ENCODE measurements at places on chromosomes 12 and 14.

- no peak for DNase-seq
These were observed 624 bp downstream of the M6PR start for GRCh38 chr12:8948701-8949341.

GRCh38 chr12:39619660-39620433, at the start of gene ABCD2:
Gene ABCD2 (minus strand): TSS chr12:39619803. CDS start chr12:39619615, 188 bp downstream.
- peak; percentile 43 for DNase-seq

GRCh38 chr14:99508896-99509629, 27.9 kb downstream of the CCNK start:
- DNase-seq, result no peak

GRCh38 chr12:5371631-5372030, 60.3 kb upstream of the NTF3 start:
- DNase-seq, result no peak

DNA sequence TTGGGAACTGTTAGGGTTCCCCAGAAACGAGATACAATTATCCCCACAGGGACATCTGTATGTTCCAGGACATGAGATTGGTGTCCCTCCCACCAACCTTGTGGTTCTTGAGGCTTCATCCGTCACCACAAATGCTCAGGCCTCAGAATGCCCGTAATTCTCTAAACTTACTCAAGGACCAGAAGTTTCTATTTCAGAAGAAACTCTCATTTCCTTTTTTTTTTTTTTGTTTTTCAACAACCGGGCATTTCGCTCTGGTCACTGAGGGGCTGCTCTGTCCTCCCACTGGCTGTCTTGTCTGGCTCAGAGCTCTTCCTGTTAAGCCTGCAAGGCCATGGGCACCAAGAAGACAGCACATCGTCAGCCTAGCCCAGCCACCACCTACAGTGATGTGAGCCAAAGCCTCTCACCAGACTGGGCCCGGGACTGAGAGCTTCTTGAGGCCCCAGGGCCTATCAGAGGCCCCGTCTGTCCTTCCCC, 36.2 kb downstream of the VDR start:
- no peak for DNase-seq

DNA sequence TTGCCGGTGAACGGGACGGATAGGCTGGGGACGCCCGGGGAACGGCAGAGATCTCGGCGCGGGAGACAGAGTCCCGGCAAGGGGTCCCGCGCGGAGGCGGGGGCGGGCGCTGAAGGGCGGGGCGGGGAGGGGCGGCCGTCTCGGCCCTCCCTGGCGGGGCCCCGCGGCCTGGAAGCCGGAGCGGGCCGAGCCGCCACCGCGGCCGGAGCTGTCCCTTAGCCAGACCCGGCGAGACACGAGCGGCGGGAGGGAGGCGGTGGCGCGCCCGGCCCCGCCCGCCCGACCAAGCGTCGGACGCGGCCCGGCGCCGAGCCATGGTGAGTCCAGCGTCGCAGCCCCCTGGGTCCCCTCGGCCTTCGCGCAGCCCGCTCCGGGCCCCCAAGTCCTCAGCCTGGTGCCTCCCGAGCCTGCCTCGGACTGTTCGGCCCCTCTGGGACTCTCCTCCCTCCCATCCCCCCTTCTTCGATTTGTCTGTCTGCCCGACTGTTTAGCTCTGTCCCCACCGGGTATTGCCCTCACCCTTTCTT, at the start of gene ARHGEF40:
TSS of gene ARHGEF40 (plus strand) at position 222 of the 527 bp plus-strand sequence. CDS start at position 315, 93 bp downstream.
- DNase-seq, result no peak

DNA sequence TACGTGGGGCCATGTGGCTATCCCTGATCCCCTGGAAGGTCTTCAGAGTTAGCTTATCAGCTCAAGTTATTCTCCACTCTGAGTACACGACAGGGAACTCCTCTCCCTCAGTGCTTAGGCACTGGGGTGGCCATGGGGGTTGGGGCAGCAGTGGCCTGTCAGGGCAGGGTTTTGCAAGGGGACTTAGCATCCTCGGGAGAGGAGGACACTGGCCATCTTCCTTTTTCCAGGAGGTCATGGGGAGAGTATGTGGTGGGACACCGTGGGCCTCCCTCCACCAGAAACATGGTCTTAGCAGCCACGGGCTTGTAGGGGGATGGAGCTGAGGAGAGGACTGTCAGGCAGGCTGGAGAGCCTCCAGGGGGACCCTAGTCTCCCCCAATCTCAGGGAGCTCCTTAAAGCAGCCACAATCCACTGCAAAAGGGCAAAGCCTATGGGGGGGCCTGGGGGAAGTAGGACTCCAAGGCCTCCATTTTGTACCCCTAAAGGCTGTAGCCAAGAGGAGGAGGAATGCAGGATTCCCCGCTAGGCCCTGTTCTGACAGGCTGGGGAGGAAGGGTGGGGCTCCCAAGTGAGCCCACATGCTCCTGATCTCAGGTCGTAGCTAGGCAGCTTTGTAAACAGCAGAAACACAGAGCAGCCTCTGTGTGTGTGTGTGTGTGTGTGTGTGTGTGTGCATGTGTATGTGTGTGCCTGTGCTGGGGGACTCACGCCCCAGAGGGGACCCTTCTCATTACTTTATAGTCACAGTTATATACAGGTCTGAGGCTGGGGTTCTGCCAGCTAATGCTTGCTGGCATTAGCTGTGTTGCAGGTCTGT, 36.6 kb downstream of the KRT80 start:
- DNase-seq, result no peak

DNA sequence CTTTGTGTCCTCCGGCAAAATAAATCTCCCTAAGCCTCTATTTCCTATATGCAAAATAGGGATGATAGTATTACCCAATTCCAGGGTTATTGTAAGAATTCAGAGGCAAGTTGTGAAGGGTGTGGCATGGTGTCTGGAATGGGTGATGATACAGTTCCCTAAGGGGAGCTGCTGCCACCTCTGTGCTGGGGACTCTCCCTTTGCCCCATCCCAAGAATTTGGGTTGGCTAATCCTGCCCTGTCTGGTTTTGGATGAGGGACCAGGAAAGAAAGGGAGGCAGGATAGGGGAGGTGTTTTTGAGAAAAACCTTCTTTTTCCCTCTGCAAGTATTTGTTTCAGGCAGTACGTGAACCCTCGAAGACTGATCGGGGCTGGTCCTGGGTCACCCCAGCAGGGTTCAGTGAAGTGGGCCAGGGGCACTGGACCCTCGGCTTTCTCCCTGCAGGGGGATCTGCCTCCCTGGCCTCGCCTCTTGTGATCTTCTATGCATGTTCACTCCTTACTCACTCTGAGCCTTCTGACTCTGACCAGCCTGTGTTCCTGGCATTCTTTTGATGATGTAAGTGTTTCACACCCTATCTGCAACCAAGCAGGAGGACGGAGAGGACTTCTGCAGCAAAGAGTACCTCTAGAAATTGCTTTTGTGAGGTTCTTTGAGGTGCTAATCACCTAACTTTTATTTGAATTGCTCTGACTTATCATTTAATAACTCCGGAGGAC, 60.8 kb downstream of the RASSF3 start:
- DNase-seq, result no peak

DNA sequence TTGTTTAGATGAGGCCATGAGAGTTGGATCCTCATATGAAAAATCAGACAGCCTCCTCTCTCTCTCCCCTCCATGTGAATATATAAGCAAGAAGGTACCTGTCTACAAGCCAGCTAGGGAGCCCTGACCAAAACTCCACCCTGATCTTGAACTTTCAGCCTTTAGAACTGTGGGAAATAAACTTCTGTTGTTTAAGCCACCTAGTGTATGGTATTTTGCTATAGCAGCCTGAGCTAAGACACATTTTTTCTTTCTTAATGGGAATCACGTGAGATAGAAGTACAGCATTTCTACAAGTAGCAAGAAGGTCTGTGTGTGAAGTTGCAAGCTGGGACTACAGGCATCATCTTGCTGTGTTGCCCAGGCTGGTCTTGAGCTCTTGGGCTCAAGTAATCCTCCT, 16.3 kb upstream of the ABHD12B start:
- DNase-seq, result no peak

DNA sequence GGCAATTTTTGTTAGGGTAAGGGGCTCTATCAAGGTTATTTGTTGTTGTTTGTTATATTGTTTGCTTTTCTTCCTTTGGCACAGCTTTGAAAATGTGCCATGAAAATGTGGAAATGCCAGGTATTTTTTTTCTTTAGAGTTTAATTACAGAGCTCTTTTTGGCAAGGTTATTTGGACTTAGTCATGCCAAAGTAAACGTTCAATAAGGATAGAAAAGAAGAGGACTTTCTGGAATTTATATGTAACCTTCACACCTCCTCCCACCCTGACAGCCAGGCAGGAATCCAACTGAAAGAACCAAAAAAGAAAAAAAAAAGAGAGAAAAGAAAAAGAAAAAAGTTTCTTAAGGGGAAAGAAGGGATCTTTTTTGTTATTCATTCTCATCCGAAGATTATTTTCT, 217.8 kb downstream of the KITLG start:
- no peak for DNase-seq

Data from activated CD4-positive, CD25-positive, alpha-beta regulatory T cell (primary cell).